ENCODE measurements at places on chromosomes 7 and 10.

DNA sequence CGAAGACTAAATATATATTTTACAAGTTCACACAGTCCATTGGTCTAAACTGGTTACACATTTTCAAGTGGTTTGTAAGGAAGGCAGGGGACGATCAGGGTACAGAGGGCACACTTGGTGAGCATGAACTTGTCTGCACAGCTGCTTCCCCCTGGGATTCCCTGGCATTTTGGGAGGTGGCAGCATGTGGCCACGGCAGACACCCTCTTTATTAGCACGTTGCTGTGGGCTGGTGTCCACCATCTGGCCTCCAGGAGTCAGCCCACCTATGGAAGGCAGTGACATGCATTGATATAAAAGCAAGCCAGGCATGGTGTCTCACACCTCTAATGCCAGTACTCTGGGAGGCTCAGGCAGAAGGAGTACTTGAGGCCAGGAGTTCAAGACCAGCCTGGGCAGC is 350.2 kb downstream of the TYW1 start:
- no peak for DNase-seq

DNA sequence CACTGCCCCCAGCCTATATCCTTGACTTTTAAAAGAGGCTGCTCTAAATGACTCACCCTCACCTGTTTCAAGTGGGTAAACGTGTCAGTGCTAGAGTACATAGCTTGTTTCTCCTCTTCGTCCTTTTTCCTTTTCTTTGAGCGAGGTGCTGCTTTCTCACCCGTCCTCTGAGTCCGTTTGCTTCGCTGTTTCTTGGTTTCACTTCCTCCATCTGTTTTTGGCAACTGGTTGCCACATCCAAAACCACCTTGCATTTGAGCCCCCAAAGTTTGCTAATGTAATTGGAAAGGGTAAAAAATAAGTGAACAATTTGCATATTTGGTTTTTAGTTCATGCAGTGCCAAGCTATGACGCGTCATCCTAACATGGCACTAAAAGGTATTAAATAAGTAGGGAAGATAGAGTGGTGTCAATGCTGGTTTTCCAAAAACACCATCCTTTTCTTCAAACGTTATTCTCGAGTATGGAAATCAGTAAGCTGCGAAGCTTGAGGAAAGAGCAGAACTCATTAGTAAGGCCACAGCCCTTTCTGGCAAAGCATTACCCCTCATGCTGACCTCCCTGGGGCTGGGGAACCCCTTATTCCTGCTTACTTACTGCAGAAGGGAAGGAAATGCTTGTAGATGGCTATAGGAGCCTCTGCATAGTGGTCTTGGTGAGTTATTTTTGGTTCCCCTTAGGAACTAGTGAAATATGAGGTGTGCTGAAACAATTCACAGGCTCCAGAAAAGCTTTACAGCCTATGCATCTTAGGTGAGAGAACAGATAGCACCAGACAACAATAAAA is 133.5 kb downstream of the GALNT11 start:
- no peak for DNase-seq

- DNase-seq: no peak
These were observed 84.8 kb upstream of the LRGUK start for GRCh38 chr7:134042307-134042706.

- no peak for DNase-seq
These were observed 462.8 kb downstream of the GALNT17 start for GRCh38 chr7:71594736-71595135.

GRCh38 chr7:132084776-132085388 is 491.4 kb downstream of the PLXNA4 start:
- DNase-seq: no peak

GRCh38 chr7:154907651-154908620 is 95.0 kb downstream of the PAXIP1 start:
- no peak for DNase-seq

DNA sequence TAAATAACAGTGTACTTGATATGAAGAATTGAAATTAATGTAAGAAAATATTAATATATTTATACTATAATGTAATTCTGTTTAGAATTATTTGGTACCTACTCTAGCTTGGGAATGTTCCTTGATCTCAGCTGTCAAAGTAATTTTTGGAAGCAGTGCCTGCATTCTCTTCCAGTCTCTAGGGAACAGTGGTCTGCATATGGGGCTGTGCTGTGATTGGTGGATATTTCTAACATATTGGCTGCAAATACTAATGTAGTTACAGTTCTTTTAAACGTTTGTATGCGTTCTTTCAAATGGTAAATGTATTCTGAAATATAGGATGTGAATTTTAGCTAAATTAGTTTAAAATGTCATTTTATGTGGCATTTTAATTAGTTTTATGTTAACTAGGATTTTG is 87.2 kb downstream of the PHF14 start:
- DNase-seq: no peak

DNA sequence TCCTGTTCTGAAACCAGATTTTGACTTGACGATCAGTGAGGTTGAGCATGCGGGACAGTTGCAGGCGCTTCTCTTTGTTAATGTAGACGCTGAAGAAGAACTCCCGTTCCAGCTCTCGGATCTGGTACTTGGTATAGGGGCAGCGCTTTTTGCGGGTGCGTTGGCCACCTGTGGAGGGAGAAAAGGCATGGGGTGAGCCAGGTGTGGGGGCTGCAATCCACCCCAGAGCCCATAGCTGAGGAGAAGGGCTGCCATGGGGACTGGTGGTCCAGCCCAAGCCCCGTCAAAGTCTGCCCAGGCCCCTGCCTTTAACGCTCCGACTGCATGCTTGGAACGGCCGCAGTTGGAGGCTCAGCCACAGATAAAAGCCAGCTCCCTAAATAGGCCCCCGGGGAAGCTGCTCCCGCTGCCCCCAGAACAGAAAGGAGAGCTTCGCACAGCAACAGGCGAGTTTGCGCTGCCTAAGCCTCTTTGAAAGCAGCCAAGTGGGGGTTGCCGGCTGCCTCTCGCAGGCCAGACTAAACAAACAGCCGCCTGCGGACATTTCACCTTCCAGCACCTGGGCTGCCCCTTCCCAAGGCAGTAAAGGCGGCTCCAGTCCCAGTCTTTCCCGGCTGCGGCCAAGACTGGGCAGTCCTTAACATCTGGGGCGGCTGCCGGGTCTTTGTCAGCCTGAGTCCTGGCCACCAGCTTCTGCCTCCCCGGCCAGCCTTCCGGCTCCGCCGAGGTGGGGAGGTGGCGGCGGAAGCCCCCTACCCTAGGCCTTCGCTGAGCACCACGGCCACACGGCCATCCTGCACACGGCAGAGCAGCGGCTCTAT is 2.0 kb downstream of the HOXA11 start:
- DNase-seq: peak; percentile 3

DNA sequence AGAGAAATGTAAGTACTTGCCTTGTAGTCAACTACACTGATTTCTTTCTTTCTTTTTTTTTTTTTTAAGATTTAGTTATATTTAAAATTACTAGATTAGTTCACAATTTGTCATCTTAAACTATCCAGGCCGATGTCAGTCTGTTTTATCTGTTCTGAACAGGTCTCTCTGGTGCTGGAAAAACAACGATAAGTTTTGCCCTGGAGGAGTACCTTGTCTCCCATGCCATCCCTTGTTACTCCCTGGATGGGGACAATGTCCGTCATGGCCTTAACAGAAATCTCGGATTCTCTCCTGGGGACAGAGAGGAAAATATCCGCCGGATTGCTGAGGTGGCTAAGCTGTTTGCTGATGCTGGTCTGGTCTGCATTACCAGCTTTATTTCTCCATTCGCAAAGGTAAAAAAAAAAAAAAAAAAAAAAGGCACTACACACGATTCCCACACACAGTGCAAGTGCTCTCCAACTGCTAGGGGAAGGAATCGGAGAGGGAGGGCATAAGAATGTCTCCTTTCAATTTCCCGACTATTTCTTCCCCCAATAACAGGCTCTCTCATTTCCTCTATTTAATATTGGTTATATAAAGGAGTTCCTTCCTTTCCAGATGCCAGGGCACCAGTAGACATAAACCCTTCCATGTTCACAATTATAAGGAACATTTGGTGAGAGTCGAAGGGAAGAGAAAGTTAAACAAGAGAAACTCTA is 53.4 kb downstream of the PAPSS2 start:
- no peak for DNase-seq

GRCh38 chr10:75234683-75235374 is 928 bp downstream of the COMTD1 start:
- no peak for DNase-seq

GRCh38 chr7:45980973-45981372 is 59.9 kb upstream of the IGFBP3 start:
- no peak for DNase-seq

DNA sequence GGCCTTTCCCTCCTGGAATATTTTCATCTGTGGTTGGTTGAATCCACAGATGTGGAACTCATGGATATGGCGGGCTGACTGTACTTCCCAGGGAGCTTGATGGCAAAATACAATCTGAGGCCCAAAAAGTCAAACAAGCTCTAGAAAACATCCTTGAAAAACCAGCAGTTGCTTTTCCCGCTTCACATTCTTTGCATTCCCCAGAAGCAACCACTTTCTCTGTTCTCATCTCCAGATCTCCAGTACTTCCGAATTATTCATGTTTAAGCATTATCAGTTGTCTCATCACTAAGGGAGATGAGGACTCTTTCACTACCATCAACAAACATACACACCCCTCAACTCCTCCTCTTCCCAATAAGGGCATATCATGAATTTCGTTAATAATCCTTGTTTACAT is 55.3 kb downstream of the KIF5B start:
- no peak for DNase-seq

GRCh38 chr7:49398236-49398635 is 375.2 kb upstream of the VWC2 start:
- no peak for DNase-seq

DNA sequence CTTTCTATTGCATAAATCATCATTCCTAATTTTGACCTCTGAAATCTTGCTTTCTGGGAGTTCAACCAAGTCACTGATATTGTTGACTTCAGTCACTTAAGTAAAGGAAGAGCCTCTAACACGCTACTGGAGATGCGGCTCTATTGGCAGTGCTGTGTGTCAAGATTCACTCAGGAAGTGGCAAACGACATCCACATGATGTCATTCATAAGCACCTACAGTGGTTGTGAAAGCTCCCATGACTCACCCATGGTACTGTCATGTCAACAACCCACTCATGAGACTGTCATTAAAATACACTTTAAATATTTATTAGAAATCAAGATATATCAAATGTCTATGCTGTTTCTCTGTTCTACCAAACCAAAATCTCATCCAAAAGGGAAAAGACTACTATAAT is 52.5 kb upstream of the LHFPL3 start:
- no peak for DNase-seq

DNA sequence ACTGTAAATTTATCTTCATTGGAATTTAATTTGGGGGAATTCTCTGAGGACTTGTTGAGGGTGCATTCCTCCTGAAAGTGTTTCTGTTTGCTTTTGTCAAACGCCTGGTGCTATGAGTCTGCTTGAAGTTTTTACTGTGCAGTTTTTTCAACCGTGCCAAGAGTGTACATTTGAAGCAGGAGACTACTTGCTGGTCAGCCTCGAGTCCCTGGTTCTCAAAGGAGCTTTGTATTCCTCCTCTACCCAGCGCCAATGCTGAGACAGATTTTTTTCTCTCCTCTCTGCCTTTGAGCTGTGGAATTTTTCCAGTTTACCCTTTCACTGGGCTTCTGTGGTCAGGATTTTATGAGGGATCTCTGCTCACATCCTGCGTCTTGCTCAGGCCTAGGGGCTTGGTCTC is 62.1 kb downstream of the NPY start:
- no peak for DNase-seq

GRCh38 chr10:65135508-65135907 is 1614.3 kb downstream of the REEP3 start:
- DNase-seq: no peak

DNA sequence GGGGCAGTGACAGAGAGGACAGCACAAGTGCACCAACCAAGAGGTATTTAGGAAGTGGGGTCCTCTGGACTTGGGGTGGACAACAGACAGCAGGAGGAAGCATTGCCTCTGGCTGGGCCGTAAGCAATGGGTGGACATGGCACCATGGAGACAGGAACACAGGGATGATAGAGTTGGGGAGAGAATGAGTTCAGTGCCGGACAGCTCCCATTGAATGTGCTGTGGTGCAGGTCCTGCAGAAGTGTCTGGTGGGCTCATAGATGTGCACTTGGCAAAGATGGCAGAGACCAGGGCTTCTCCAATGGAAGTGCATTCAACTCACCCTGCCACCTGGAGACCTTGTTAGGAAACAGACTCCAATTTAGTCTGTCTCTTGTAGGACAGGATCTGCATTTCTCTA is 341.5 kb upstream of the ZMIZ1 start:
- DNase-seq: no peak
